Muscle of leg (tissue), 16 donors: ENCODE measurements at places on chromosomes 1 and 21.

GRCh38 chr1:193634470-193634869 lies 448.1 kb upstream of the B3GALT2 start:
- DNase-seq, result no peak

- no peak for DNase-seq
These were observed 1.0 kb downstream of the TMEM61 start for GRCh38 chr1:54981466-54981865.

GRCh38 chr21:31634993-31635392 lies 24.5 kb upstream of the SOD1 start:
- no peak for DNase-seq

- DNase-seq, result peak; percentile 50
These were observed at the start of gene RNF223 for GRCh38 chr1:1073743-1074587. Gene RNF223, minus strand, starts transcription at chr1:1074306. Its CDS starts 1,740 bp downstream, at chr1:1072566.

DNA sequence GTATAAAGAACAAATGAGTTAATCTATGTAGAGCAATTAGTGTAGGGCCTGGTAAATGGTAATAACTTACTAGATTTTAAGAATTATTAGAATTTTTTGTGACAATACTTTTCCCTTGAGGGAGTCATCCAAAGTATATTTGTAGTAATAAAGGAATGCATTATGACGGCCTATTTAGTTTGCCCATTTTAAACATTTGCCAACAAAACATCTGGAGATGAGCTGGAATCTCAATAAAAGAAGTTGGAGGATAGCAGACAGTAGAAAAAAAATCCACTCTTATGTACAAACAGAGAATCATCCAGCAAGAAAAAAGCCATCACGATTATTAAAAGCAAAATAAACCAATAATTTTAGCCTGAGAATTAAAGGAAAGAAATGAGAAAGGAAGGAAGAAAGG lies 567.3 kb upstream of the ADAMTS5 start:
- DNase-seq, result peak; percentile 58

GRCh38 chr1:164895026-164895912 lies 336.3 kb downstream of the PBX1 start:
- DNase-seq, result no peak

DNA sequence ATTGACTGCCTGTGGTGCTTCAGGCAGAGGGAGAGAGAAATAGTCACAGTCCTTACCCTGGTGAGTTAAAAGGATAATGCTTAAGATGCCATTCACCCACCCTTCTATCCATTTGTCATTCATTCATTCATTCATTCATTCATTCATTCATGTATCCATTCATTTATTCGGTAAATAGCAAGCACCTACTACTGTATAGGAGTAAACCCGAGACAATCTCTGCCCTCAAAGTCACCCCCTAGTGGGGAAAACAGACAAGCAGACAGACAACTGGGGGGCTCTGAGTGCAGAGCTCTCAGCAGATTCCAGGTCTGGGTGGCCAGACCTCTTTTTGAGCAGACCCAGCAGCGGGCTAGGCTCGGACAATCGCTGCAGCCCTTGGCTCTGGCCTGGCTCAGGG lies 14.1 kb upstream of the ACTL8 start:
- DNase-seq, result no peak

- DNase-seq, result peak; percentile 72
These were observed 58.9 kb downstream of the WLS start for GRCh38 chr1:68173283-68173935.

DNA sequence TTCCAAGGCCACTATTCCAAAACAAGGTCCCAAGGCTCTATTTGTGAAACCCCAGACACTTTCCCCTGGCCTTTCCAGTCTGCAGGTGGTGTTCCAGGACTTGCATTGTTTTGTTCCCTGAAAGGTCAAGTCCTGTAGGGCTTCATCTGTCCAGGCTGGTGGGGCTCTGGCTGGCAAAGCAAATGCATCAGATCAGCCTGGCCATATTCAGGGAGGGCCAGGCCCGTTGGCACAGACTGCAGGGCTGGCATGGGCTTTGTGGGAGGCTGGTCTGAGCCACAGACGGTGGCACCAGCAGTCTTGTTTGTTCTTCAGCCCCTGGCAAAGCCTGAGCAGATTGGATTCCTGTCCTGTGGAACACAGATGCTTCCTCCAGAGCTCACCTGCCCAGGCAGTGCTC lies 93.0 kb downstream of the SPATA46 start:
- DNase-seq, result no peak

GRCh38 chr1:48047116-48047515 lies 49.9 kb upstream of the TRABD2B start:
- DNase-seq, result no peak

DNA sequence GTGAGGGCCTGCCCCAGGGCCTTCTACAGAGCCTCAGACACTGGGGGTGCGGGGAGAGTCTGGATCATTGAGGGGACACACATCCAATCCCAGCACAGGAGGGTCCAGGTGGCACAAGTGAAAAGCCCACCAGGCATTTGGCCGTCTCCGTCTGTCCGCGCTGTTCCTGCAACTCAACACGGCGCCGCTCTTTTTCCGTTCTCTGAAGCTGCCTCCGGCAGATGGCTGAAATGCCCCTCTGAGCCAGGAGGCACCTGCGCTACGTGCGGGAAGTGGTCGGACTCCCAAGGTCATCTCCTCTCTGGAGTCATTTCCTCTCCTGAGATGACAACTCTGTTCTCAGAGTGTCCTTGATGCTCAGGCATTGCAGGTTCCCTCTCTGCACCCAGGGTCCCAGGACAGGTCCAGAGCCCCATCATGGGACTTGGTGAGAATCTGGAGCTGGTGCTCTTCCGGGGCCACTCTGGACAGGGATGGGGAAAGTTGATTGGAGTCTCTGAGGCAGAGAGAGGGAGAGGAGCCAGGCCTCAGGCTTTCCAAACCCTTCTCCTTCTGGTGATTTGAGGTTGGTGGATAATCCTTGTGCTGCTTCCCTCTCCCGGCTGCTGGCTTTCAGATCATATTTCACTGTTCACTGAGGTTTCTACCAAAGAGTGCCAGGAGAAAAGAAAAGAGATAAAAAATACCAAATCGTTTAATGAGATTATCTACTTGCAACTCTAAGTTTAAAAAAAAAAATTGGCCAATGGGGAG lies 14.0 kb upstream of the MIXL1 start:
- peak; percentile 21 for DNase-seq

- DNase-seq, result no peak
These were observed 59.9 kb upstream of the CNTN2 start for GRCh38 chr1:204983136-204983535.

- DNase-seq, result no peak
These were observed 54.8 kb downstream of the MYOM3 start for GRCh38 chr1:24057171-24057570.

- no peak for DNase-seq
These were observed 191.5 kb downstream of the SDCCAG8 start for GRCh38 chr1:243447347-243447746.
